Inflammatory macrophage (primary cell): ENCODE measurements at places on chromosomes 4 and X.

- peak; percentile 88 for DNase-seq
These were observed at the start of gene FAM3A for GRCh38 chrX:154515966-154516655. Gene FAM3A (minus strand): TSS chrX:154516232. CDS start chrX:154515772, 460 bp downstream.

GRCh38 chr4:84258905-84259830, 239.9 kb downstream of the NKX6-1 start:
- DNase-seq = peak; percentile 4

- DNase-seq = no peak
These were observed 133.3 kb upstream of the PJA1 start for GRCh38 chrX:69298466-69299140.

- peak; percentile 88 for DNase-seq
These were observed 29.0 kb downstream of the RNF4 start for GRCh38 chr4:2497931-2498330.

DNA sequence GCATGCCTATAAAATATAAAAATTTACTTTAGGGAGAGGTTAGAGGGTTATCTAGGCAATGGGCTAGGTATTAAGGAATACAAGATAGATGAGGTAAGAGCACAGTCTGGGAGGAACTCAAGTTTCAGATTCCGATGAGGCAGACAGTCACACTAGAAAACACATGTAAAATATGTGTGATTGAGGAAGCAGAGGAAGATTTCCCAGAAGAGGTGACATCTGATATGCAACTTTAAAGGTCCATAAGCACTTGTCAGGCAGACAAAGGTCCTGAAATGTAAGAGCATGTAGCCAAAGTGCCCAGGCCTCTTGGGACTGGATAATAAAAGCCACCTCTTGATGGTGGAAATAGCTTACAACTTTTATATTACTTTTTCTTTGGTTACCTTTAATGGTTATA, 81.1 kb upstream of the AADAT start:
- DNase-seq = no peak

DNA sequence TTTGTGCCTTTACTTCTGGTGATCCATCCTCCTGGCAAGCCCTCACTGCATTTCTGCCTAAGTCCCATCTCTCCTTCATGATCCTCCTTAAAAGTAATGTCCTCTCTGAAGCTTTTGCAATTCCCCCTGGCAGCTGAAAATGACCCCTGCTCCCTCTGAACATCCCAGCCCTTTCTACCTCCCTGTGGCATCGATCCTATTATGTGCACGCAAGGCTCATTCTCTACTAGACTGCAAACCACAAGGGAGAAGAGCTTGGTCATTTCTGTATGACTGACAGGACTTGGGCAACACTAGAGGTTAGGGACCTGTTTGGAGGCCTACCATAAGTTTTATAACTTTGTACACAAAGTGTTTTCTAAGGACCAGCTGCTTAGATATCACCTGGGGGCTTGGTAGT, 50.8 kb upstream of the RAP2C start:
- DNase-seq = no peak

DNA sequence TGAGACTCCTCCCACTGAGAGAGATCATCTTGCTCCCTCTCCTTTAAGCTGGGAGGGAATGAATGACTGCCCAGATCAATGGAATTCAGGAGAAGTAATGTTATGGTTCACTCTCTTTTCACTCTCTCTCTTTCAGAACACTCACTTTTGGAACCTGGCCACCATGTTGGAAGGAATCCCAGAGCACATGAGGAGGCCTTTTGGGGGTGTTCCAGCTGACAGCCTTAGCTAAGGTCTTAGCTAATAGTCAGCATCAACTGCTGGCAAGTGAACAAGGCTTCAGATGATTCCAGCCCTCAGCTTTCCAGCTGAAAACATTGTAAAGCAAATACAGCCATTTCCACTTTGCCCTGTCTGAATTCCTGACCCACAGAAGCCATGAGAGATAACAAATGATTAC, 124.0 kb upstream of the CLNK start:
- no peak for DNase-seq

DNA sequence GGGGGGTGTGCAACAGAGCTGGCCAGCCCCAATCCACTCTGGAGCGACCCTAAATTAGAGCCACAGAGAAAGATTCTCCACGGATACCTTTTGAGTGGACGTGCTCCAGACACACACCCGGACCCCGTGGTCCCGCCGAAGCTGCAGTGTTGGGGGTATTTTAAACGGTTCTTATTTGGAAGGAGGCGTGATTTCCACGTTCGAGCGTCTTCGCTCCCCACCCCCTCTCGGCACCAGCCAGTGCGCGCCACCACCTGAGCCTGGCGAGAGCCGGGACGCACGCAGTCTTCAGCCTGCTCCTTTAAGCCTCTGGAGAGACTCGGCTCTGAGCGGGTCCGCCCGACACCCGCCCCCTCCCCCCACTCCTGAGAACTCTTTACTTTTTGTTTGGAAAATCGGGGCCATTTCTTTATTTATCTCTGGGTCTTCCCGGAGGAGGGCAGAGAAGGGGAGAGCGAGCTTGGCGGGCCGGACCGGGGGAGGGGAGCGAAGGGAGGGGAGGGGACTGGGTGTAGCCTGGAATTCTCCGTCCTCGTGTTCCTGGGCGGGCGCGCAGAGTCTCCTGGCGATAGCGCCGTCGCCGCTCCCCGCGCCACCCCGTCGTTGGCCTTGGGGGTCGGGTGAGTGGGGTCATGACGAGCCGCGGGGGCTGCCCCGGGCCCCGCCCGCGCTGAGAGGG, 668 bp upstream of the PTCHD1 start:
- no peak for DNase-seq

DNA sequence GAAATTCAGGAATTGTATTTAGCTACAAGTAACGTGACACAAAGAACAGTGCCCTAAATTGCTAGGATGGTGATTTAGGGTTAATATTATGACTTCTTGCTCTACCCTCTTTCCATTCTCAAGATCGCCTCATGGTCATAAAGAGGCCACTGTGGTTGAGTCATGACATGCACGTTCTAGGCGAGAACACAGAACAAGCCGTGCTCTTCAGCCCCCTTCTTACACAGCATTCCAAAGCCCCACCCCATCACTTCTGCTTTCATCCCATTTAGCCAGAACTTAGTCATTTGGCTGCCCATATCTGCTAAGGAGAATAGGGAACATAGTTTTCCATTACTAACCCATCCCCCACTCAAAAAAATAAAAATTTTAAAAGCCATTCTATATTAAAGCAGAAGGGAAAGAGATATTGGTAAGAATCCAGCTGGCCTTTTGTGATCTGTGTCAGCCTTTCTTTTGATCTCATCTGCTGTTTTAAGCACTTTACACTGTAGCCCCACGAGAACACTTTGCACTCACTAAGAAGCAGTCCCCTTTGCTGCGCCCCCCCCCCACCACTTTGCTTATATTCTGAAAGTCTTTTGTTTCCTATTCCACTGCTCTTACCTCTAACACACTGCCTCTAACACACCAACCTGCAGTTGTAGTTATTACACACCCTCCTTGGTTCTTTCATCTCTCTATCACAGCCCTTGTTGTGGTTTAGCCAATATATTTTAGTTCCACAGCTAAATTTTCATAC, 28.4 kb downstream of the NPNT start:
- DNase-seq = no peak

DNA sequence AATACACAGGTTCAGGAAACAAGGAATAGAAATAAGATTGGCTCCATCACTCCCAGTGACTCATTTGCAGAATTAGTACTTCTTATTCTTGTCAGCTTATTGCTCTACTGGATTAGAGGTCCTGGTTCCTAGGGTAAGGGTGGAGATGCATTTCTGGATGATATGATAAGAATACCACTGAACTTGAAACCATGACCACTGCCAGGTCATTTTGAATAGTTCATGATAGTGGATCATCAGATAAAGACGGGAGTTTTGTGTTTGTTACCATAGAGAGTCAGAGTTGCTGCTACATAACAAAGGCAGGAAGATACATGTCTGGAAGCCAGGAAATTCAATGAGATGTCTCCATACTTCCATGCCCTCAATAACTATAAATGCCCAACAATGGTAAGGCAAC, 109.2 kb upstream of the FAT1 start:
- no peak for DNase-seq

GRCh38 chrX:153517946-153518834, 748 bp downstream of the ATP2B3 start:
- DNase-seq = no peak

DNA sequence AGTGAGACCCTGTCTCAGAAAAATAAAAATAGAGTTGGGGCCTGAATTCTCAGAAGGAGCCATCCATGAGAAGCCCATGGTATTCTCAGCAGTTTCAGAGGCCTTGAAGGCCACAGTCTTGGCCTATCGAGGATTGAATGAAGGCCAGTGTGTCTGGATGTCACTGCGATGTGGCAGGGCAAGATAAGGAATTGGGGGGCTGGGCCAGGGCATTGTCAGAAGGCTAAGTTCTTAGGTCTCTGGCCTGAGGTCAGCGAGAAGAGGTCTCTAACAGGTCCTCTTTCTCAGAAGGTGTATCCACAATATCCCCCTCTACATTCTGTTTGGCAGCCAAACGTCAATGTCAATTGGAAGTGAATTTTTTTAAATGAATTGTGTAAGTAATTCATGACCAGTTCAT, 5.7 kb downstream of the ZNF275 start:
- DNase-seq = no peak

DNA sequence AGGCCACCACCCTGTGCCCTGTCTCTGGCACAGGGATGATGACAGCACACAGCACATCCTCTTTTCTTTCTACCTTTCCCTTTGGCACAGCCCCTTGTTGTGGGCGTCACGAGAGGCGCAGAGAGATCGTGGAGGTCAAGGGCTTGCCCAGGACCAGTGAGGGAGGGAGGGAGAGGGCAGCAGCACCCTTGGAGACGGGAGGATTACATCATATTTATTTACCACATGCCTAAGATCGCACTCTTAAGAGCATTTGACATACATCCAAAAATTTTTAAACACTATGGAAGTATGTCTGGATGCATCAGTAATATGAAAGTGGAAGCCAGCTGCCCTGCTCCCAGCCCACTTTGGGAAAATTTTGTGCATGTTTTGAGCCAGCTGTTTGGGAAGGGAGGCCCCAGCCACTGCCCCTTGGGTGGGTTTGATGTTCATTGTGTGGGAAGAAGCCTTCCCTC, 12.7 kb downstream of the WFS1 start:
- DNase-seq = no peak

- DNase-seq = no peak
These were observed 638.7 kb downstream of the PCDH18 start for GRCh38 chr4:136893573-136893972.

GRCh38 chrX:40245488-40246071, 147.8 kb upstream of the BCOR start:
- DNase-seq = no peak

- no peak for DNase-seq
These were observed 364.5 kb upstream of the MAD2L1 start for GRCh38 chr4:120431180-120431579.

DNA sequence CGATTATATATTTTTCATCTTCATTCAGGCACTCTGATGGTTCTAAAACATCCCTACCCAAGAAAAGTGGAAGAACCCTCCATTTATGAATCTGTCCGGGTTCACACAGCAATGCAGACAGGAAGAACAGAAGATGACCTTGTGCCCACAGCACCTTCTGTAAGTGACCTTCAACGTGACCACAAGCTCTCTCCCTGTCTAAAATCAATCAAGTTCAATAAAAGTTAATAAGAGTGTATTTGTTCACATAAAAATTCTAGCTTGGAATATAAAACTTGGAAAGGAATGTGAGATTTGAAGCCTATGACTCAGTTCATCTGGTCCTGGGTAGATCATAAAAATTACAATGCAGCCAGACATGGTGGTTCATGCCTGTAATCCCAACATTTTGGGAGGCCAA, 36.6 kb downstream of the DAPP1 start:
- DNase-seq = no peak

DNA sequence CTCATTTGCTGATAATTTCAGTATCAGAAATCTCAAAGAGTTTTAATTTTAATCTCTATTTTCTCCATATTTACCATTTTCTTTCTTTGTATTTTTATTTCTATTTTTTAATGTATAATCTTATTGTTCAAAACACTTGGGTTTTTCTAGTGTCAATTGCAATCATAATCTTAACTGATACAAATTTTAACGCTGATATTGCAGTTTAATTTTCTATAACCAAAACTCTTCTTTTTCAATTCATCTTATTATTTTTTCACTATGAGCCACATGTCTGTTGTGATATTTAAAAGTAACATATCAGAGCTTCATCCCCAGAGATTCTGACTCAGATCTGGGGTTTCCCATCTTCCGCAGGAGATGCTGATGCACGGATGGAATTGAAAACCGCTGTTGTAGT, 16.2 kb downstream of the ADAM29 start:
- no peak for DNase-seq

- no peak for DNase-seq
These were observed 3.4 kb upstream of the PPID start for GRCh38 chr4:158726633-158727032.

GRCh38 chrX:37714479-37714878, 28.9 kb downstream of the XK start:
- DNase-seq = no peak

DNA sequence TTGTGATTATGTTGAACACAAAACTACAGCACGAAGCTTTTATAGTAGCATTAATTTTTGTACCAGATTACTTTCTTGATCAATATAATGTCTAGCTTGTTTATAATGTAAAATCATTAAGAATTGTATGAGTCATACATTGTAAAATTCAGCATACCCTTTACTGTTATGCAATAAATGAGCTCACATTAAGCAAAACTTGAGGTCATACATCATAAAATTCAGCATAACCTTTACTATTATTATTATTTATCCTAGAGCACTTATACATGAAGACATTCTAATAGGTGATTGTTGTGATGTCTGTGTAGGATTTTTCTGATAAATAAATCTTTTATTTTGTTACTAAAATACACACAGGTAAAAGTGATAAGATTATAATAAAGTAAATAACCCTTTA, 49.4 kb downstream of the DTHD1 start:
- DNase-seq = no peak

GRCh38 chr4:48706736-48707135, 73.3 kb downstream of the FRYL start:
- no peak for DNase-seq

DNA sequence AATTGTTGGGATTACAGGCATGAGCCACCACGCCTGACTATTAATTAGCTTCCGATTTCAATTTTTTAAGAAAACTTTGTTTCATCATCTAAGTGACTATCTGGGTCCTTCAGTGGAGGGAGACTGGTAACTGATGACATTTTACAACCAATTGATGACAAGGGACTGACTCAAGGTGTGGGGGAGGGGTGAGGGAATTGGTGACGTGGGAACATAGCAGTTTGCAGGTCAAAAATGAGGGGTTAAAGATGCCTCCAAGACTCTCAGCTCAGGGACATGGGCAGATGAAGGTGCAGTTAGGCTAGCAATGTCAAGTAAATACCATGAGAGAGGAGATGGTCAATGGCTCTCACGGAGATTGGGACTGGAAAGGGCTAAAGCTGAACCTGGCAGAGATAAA, 5.7 kb upstream of the FAM9C start:
- no peak for DNase-seq
